ENCODE measurements at places on chromosomes 5 and 9. TPM values are rescaled to one million over a fixed set of nuclear protein-coding genes. Genes with fewer than 3 reads are reported as not detected.

TMC1 gene
- total RNA-seq, result not detected

- H3K4me3 ChIP-seq, result no peak overlapping the region
- no peak for DNase-seq
Measured at GRCh38 chr9:38747067-38747466, 27.1 kb upstream of the FAM240B start.

GRCh38 chr9:130230631-130231030 lies 34.9 kb upstream of the HMCN2 start:
- H3K4me1 ChIP-seq, result no peaks in the 10 kb centered on the region
- H3K4me3 ChIP-seq, result no peak overlapping the region
- H3K27me3 ChIP-seq, result no peaks in the 10 kb centered on the region
- H3K36me3 ChIP-seq, result no peaks in the 10 kb centered on the region
- DNase-seq, result no peak
- no peak overlapping the region for H3K27ac ChIP-seq

DNA sequence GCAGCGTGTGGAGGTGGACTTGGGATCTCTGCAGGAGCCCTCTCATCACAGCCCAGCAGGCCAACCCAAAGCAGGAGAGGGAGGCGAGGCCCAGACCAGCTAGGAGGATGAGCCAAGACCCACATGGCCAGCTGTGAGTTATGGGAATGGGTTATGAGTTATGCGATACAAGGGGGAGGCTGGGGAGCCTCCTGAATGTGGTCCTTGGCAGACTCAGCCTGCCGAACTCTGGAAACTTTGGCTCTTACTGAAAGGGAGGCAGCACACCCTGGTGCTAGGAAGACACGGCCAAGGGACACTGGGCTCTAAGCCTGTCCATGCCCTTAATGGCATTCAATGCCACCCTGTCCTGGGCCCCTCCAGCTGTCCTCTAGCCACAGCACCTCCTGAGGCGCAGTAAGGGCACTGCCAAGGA lies 7.7 kb upstream of the VAV2 start:
- H3K27ac ChIP-seq, result no peak overlapping the region
- H3K4me1 ChIP-seq, result no peaks in the 10 kb centered on the region
- DNase-seq, result no peak
- no peak overlapping the region for H3K4me3 ChIP-seq

Data from liver (tissue), 10 donors.